ENCODE measurements at places on chromosomes 16 and 17. TPM values are rescaled to one million over a fixed set of nuclear protein-coding genes. Genes with fewer than 3 reads are reported as not detected.

Gene HCFC1R1
- total RNA-seq, result 12.8 TPM

Gene SLC25A39
- total RNA-seq, result 53.6 TPM

Gene KRT36
- total RNA-seq, result not detected

Gene PYY
- 0.13 TPM for total RNA-seq

Gene HIGD1B
- not detected for total RNA-seq

Gene KRT12
- total RNA-seq, result not detected

Gene MAPT
- total RNA-seq, result 0.43 TPM

Gene GJC1
- 8.2 TPM for total RNA-seq

Gene CSH1
- total RNA-seq, result not detected

Gene NAGS
- total RNA-seq, result 0.43 TPM

Gene MSLN
- total RNA-seq, result 0.32 TPM

Gene PIRT
- total RNA-seq, result not detected

Gene TP53TG3B
- not detected for total RNA-seq

Gene CACNG5
- not detected for total RNA-seq

Gene RHOT1
- total RNA-seq, result 54.7 TPM

Measured in articular chondrocyte of knee joint (primary cell).